ENCODE measurements at places on chromosomes 12 and 14.

DNA sequence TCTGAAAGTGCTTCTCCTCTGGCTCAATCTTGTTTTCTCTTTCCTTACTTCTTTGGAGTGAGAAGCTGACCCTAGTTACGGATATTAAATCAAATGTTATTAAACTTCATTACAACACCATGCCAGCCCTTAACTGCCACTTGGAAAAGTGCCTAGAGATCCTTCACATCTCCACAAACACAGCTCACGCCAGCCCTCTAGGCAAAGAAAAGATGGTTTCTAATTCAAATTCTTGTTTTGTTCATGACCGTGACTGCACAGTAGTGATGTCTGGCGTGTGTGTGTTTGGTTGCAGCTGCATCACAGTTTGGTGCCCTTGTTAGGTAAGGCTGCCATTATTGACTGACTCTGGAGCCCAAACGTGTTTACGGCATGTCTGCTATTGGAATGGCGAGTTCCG is 113.0 kb downstream of the BEGAIN start:
- DNase-seq: peak; percentile 63

DNA sequence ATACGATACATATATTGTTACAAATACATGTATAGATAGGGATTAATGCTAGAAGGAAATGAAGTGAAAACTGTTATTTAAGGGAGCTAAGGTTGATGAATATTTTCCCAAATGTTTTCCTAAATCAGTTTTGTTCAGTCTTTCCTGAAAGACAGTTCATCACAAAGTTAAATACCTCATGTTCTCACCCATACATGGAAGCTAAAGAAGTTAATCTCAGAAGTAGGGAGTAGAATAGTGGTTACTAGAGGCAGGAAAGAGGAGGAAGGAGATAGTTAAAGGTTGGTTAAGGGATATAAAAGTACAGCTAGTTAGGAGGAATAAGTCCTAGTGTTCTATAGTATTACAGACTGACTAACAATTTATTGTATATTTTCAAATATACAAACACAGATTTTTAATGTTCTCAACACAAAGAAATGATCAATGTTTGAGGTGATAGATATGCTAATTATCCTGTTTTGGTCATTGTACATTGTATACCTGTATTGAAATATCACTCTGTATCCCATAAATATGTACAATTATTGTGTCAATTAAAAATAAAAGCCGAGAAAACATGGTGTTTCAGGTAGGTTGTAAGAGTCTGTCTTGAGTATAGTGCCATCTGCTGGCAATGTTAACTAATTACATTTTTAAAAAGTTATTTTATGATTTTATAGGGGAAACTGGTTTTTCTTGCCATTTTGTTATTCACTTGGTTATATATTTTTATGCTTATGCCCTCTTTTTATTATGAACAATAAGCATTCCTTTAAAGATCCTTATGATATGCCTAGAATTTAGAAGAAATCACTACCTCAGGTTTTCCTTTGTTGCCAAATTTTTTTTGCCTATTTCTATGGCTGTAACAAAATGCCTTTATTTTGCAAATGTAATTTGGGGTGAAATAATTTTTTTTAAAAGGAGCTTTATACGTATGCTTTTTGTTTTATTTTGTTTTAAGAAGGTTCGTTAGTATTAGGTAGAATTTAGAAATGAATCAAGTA is 26.9 kb downstream of the ZDHHC17 start:
- DNase-seq: peak; percentile 36

GRCh38 chr12:19199332-19199731 is 69.8 kb downstream of the PLEKHA5 start:
- DNase-seq: peak; percentile 3

DNA sequence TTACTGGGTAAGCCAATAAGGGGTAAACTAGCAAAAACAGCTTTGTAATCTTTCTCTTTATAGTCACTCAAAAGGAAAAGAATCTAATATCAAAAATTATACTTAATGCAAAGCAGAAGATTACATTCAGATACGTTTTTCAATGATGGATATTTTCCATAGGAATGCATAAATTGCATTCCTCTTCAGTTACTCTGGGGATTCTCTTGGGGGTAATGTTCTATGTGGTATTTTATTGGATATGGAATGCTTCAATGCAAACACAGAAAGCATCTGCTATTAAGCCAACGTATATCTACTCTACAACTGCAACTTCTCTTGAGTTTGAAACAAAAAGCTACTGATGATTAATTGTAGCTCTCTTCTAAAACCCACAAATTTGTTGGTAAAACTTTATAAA is 106.0 kb downstream of the SLC41A2 start:
- DNase-seq: no peak

All from NCI-H69 (cell line).